ENCODE measurements at places on chromosomes 1 and 21.

DNA sequence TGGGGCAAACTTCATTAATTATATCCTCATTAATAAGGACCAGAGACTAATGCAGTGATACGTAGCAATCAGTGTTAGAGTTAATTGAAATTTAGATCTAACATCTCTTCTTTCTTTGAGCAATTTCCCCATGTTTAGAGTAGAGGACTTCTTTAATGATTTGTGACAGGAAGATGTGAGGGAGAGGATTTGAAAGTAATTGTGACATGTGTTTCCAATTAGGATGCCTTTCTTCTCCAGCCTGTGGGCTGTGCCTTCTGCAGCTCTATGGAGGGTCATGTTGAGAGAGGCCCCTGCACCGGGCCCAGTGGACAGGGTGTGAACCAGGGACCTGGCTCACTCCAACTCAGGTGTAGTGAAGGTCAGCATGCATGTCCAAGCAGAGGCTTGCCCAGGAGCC lies 103.0 kb downstream of the GREM2 start:
- DNase-seq: no peak

GRCh38 chr1:198153804-198154203 lies 3.0 kb upstream of the NEK7 start:
- DNase-seq: no peak

DNA sequence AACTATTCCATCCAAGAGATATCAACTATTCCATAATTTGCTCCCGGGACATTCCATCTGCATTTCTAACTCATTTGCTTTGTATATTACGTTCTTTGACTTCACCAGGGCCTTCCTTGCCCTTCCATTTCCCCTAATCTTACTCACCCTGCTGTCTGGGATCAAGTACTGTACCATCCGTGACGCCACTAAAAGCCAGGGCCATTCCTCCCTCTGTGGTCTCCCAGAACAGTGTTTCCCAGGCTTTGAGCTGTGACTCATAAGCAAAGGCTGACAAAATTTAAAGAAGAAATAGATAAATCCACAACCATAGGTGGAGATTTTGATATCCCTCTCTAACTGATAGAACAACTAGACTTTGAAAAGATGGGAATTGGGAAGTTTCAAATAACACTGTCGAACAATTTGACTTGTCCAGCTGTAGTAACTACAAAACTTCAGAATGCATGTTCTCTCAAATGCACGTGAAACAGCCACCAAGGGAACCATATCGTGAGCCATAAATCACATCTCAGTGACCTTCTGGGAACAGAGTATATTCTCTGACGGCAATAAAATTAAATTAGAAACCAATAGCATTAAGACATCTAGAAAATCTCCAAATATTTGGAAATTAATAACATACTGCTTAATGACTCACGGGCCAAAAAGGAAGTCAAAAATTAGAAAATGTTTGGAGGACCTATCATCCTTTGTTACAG lies 501.0 kb downstream of the SETD4 start:
- no peak for DNase-seq

GRCh38 chr21:22855581-22855980 lies 1857.4 kb downstream of the NCAM2 start:
- peak; percentile 60 for DNase-seq

DNA sequence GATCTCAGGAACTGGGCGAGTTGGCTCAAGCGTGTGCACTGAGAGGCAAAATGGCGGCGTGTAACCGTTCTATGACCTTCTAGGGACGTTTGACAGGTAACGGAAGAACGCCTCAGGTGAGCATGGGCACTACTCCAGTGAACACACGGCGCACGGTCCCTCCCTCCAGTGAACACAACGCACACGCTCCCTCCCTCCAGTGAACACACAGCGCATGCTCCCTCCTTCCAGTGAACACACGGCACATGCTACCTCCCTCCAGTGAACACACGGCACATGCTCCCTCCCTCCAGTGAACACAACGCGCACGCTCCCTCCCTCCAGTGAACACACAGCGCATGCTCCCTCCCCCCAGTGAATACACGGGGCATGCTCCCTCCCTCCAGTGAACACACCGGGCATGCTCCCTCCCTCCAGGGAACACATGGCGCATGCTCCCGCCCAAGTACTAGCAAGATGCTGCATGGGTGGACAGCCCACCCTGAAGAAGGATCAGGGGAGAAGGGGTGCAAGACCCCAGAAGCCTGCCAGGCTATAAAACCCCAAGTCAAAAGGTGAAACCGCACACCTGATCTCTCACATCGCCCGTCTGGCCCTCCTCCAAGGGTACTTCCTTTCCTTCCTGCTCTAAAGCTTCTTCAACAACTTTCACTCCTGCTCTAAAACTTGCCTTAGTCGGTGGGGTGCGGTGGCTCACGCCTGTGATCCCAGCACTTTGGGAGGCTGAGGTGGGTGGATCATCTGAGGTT lies 3.5 kb downstream of the C1orf159 start:
- no peak for DNase-seq

- DNase-seq: peak; percentile 52
Observed at GRCh38 chr1:8015809-8016165, 10.3 kb downstream of the ERRFI1 start.

GRCh38 chr21:15895142-15896106 lies 165.6 kb downstream of the USP25 start:
- DNase-seq: no peak

- DNase-seq: peak; percentile 20
Observed at GRCh38 chr1:28354121-28354520, 15.4 kb upstream of the PHACTR4 start.

DNA sequence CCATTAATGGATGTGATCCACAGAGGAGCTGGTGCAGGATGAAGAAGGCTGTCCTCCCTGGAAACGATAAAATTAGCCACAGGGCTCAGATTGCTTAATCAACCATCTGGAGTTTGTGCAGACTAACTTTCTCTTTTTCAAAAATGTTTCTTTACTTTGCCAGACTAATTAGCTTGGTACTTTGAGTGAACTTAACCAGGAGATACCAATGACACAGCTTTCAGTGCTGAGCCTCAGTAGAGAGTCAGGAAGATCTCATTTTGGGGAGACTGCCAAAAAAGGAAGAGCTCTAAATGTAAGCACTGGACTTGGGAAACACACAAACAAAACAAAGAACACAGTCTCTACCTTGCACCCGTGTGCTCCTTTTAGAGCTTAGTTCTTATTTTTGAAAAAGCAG lies 248.1 kb upstream of the DEPDC1 start:
- no peak for DNase-seq

DNA sequence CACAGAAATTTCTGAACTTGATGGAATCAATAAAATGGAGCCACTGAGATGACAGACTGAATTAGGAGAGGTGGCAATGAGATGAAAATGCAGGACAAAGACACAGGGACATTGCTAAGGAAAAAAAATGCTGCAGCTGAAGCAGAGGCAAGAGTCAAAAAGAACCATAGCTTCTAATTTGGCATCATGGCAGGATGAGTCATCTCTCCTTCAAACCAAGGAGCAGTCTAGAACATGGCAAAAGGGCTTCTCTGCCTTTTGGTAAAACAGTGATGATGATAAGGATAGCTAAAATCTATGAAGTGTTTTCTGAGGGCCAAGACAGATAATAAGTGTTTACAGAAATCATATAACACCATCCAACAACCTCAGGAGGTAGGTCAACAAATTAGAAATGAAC lies 16.8 kb downstream of the SLC19A2 start:
- no peak for DNase-seq

- DNase-seq: no peak
Observed at GRCh38 chr1:228287541-228288425, 79.9 kb downstream of the OBSCN start.

Data from retinal pigment epithelial cell (primary cell).